ENCODE measurements at places on chromosomes 11 and 22. TPM values are rescaled to one million over a fixed set of nuclear protein-coding genes. Genes with fewer than 3 reads are reported as not detected.

Gene PKDREJ
- not detected for total RNA-seq

Gene CASP5
- not detected for total RNA-seq

Gene CHST1
- total RNA-seq = not detected

Gene FREY1
- total RNA-seq = 0.14 TPM

Gene C11orf65
- 0.95 TPM for total RNA-seq

Gene TSKU
- total RNA-seq = 43.3 TPM

Gene SHISA8
- total RNA-seq = not detected

Gene MGAT3
- not detected for total RNA-seq

Gene GSTT2
- 0.92 TPM for total RNA-seq

- no peak for DNase-seq
Measured at GRCh38 chr11:61885166-61885778, 6.1 kb downstream of the FADS3 start.

- no peak for DNase-seq
Measured at GRCh38 chr22:28013611-28014010, 94.6 kb upstream of the PITPNB start.

- DNase-seq = no peak
Measured at GRCh38 chr11:86615487-86615886, 56.9 kb downstream of the ME3 start.

- DNase-seq = no peak
Measured at GRCh38 chr11:65431451-65432099, 9.0 kb downstream of the NEAT1 start.

GRCh38 chr11:623999-624704 lies 603 bp downstream of the CDHR5 start:
- no peak for DNase-seq

DNA sequence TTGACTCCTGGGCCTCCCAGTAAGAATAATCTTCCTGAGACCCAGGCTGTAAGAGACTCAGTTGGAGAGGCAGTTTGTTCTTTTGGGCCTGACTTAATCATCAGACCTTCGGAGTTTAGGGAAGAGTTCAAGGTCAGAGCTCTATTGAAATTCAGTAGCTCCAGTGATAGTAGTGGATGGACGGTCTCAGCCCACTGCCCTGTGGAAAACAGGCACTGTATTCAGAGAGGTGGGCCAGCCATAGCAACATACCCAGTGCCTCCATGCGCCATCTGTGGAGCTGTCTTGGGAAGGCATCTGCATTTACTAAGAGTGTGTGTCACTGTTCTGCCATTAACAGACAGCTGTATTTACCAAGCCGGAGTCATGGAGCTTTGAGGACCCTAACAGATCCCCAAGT lies 2.9 kb downstream of the SMARCB1 start:
- DNase-seq = no peak

GRCh38 chr11:122695076-122695615 lies 39.6 kb downstream of the UBASH3B start:
- no peak for DNase-seq

DNA sequence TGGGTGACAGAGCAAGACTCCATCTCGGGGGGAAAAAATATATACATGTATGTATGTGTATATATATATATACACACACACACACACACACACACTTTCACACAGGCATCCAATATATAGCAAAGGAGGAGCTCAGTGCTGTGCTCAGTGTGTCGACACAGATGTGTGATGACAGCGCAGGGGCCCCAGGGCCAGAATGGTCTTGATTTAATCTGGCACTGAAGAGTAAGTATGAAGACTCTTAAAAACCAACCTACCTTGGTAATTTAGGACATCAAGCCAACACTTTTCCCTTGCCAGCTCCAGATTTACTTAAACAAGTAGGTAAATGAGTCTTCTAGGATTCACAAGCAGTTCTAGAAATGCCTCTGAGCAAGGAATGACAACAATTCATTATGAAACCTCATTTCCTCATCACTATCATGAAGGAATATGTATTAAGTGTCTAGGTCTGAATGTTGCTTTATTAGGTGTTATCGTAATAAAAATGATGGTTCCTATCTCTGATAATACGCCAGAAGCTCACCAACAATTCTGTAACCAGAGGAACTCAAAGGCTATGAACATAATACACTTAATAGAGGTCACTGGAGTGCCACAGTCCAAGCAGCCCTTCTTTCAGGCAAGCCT lies 71.5 kb downstream of the SGSM3 start:
- no peak for DNase-seq

GRCh38 chr11:109015283-109015682 lies 350.4 kb downstream of the DDX10 start:
- peak; percentile 49 for DNase-seq

GRCh38 chr11:35917676-35918075 lies 26.2 kb upstream of the LDLRAD3 start:
- DNase-seq = no peak

DNA sequence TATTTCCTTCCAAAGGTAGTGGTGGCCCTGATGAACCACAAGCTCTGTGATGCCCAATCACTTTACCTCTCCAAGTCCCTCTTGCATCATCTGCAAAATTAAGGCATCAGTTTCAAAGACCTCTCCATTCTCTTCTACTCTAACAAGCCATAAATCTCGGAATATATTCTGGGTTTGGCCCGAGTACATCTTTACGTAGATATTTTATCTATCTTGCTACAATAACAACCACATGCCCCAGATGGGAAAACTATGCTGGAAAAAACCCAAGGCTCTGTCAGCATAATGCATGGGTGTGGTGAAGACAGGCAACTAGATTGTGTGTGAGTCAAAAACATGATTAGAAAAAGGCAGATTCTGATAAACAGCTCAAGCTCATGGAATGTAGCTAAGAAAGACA lies 228.2 kb upstream of the BLID start:
- peak; percentile 56 for DNase-seq

DNA sequence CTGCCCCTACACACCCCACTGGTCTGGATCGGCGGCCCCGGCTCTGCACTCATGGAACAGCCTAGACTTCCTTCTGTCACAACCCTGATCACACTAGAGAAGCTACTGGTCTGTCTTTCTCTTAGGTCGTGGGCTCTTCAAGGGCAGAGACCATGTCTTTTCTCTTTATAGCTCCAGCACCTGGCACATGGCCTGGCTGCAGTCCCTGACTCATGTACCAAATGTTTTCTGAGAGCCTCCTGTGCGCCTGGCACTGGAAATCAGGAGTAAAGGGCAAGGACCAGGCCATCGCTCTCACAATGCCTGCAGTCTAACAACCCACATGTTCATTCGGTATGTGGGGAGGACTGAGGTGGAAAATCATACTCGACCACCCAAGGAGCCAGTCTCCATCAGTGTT lies 7.5 kb downstream of the ASCC2 start:
- no peak for DNase-seq

GRCh38 chr11:96448225-96448624 lies 58.4 kb downstream of the JRKL start:
- DNase-seq = no peak

DNA sequence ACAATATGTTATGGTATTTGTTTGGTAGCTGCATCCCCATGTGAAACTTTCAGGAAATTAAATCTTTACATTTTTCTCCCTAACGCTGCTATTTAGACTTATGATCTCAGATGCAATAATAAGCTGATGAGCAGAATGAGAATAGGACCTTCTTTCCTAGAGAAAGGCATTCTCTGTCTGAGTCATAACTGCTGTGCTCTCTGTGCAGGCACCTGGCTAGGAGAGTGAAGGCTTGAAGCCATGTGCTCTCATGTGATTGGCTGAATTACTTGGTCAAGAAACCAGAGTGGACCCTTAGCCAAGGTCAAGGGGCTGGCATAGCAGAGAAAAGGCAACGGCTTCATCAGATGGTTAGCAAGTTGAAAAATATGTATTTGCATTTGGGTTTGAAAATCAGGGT lies 185.0 kb downstream of the ADAMTS15 start:
- DNase-seq = peak; percentile 49

GRCh38 chr11:33016654-33017053 lies 976 bp downstream of the DEPDC7 start:
- DNase-seq = no peak

DNA sequence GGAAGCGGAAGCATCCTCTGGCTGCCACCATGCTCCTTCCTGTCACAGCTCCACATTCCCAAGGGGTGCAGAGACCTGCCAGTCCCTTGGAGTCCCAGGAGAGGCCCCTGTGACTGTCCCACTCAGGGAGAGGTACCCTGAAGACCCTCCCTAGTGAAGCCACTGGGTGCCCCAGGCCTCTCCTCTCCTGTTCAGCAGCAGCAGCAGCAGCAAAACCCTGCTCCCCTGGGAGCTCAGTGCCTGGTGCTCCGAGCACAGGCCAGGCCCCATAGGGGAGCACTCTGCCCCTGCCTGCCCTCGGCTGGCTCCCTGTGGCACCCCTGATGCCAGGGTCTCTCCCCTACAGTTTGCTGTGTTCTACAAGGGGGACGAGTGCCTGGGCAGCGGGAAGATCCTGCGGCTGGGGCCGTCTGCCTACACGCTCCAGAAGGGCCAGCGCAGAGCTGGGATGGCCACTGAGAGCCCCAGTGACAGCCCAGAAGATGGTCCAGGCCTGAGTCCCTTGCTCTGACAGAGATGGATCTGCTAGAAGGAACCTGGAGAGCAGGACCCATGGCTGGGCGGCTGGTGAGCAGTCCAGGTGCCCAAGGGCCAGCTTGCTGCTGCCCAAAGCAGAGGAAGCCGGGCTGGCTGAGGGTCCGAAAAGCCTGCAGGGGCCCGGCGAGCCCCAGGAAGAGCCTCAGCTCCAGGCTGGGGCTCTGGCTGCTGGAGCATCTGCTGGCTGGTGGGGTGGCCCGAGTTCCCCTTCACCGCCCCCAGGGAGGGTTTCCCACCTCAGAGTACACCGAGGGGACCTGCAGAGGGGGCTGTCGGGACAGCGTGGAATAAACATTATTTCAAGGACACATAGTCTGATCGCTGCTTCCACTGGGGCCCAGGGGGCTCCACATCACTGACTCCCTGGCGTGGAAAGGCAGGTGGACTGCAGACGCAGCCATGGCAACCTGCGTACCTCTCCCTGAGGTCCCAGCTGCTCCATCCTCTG lies 21.3 kb downstream of the TRMU start:
- no peak for DNase-seq

DNA sequence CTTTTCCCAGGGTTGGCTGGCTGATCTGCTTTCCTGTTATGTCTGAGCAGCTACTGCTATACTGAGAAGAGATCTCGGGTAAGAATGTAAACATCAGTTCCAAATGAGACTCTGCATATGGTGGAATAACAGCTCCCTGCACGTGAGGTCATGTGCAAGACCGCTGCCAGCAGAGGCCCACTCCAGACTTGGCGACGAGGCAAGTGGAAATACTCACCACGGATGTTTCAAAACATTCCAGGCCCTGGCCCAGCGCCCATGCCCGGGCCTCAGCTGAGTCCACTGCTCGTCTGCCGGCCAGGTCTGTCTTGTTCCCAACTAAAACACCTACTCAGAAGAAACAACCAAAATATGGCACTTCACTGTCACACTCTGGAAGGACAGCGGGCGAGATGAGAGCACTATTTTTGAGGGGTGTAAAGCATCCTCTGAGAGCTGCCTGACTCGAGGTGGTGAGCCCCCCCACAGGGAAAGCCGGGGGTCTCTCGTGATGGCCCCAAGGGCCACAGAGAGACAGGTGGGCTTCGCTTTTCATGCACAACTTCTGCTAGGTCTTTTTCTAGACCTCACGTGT lies 13.1 kb downstream of the IFT27 start:
- DNase-seq = no peak

DNA sequence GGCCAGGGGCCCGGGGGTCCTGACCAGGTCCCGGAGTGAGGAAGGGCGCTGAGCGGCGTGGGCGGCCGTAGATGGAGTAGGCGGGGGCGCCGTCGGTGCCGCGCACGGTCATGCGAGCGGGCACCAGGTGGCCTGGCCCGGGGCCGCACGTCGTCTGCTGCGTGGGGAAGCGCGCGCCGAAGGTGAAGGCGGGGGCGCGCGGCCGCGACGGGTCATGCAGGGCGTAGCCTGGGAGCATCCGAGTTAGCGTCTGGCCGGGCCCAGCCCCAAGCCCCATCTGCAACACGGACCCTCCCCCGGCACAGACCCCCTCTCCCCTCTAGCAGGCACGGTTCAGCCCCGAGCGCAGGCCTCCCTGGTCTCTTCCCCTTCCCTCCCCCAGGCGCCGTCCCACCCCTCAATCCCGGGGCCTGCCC lies 1.7 kb upstream of the TYMP start:
- peak; percentile 62 for DNase-seq

DNA sequence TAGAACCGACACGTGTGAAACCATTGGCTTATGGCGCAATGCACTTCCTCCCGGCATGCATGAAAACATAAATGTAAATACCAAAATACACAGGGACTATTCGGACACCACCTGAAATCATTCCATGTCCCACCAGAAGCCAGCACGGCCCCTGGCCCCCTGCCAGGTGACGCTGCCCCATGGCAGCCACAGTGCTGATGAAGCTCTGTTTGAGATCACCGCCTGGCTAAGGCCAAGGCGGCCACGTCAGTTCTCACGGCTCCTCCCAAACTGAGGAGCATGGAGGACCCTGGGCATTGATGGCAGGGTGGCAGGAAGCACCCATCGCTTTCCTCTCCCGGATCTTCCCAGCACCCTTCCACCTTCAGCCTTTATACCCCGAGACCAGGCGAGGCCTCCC lies 89.5 kb downstream of the CDKN1C start:
- DNase-seq = no peak

GRCh38 chr22:45007391-45008185 lies 2.2 kb downstream of the PHF21B start:
- no peak for DNase-seq

DNA sequence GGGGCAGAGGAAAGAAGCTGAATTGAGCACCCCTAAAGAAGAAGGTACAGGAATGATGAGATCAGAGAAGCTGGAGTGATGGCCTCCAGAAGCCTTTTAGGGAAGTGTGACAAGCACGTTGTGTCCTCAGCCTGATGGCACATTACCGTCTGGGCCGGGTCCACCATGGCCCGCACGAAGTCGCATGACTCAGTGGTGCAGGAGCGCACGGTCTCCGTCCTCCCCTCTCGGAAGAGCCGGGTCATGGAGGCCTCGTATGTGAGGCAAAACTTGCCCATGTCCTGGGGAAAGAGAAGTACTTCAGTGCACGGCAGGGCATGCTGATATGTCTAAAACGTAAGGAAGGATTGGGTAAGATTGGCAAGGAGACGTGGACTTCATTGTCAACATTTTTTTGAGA lies 11.2 kb upstream of the TESMIN start:
- no peak for DNase-seq
